A549 treated with DMSO at 1 μM for 4 hours (cell line): ENCODE measurements at places on chromosomes 2 and 18. TPM values are rescaled to one million over a fixed set of nuclear protein-coding genes. Genes with fewer than 3 reads are reported as not detected.

MARCO gene
- 0.05 to 0.12 TPM (median 0.08 TPM) in 4 of 5 replicates, not detected in the other for total RNA-seq

MC2R gene
- not detected in 5 replicates for total RNA-seq

RNF152 gene
- total RNA-seq, result 0.01 to 0.16 TPM (median 0.01 TPM) in 3 of 5 replicates, not detected in the others

MYCN gene
- not detected in 5 replicates for total RNA-seq

BCL2 gene
- 0.48 to 0.84 TPM (median 0.71 TPM) in 5 replicates for total RNA-seq
